Panc1 (cell line): ENCODE measurements at places on chromosomes 6 and 20. TPM values are rescaled to one million over a fixed set of nuclear protein-coding genes. Genes with fewer than 3 reads are reported as not detected.

GRCh38 chr6:37679539-37680476 is 17.9 kb downstream of the MDGA1 start:
- no peaks in the 10 kb centered on the region; the same call in 1 of the 2 replicates for H3K4me1 ChIP-seq
- no peaks in the 10 kb centered on the region for H3K27me3 ChIP-seq
- H3K36me3 ChIP-seq = no peaks in the 10 kb centered on the region
- no peak for DNase-seq
- no peak overlapping the region for H3K27ac ChIP-seq

DNA sequence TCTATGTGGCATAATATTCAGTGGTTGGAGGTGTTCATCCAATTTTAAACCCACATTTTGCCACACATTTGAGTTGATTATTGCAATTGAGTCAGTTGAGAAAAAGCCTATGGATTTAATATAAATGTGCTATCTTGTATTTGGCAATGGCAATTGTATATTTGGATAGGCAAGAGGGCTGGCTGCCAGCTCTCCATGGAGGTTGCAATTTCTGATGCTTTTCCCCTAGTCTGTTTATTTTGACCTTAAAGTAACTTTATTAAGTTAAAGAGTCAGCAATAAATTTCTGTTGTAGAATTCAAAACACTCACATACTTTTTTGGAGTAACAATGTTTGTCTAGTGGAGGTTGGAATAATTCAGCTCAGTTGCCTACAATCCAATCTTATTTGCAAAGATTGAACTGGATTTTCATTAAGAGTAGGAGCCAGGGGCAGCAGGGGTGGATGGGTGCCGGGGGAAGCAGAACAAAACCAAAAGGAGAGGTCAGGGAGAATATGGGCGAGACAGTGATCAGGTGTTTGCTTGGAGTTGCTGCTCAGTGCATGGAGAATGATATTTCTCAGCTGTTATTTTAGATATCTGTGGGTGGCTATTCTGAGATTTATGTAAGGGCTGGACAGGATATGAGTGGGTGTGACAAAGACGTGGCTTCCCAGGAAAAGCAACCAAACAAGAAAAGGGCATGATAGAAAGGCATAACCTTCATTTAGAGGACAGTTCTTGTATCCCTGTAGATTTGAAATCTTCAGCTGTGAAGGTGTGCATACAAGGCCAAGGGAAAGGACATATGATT is 163.0 kb downstream of the HDGFL1 start:
- no peak for DNase-seq
- H3K4me3 ChIP-seq = no peak overlapping the region
- H3K27ac ChIP-seq = no peak overlapping the region
- no peaks in the 10 kb centered on the region for H3K27me3 ChIP-seq
- H3K4me1 ChIP-seq = no peaks in the 10 kb centered on the region

SLC22A3 gene
- not detected for total RNA-seq

- no peaks in the 10 kb centered on the region for H3K4me1 ChIP-seq
- H3K4me3 ChIP-seq = no peak overlapping the region
- peaks cover 8% of the 10 kb centered on the region for H3K27me3 ChIP-seq
- no peaks in the 10 kb centered on the region for H3K36me3 ChIP-seq
- DNase-seq = no peak
These were observed 92.4 kb downstream of the SMOC2 start for GRCh38 chr6:168533414-168533813.

GRCh38 chr6:5270093-5270680 is 8.9 kb downstream of the FARS2 start:
- H3K27me3 ChIP-seq = no peaks in the 10 kb centered on the region
- H3K4me1 ChIP-seq = no peaks in the 10 kb centered on the region
- no peak overlapping the region for H3K4me3 ChIP-seq
- H3K36me3 ChIP-seq = no peaks in the 10 kb centered on the region
- DNase-seq = no peak
- no peak overlapping the region for H3K27ac ChIP-seq

PERP gene
- total RNA-seq = 348 TPM

THEMIS gene
- total RNA-seq = 0.05 TPM

- H3K4me3 ChIP-seq = no peak overlapping the region
- DNase-seq = no peak
- no peak overlapping the region for H3K27ac ChIP-seq
These were observed 3.8 kb downstream of the HLA-DPB1 start for GRCh38 chr6:33079580-33079979.

DNA sequence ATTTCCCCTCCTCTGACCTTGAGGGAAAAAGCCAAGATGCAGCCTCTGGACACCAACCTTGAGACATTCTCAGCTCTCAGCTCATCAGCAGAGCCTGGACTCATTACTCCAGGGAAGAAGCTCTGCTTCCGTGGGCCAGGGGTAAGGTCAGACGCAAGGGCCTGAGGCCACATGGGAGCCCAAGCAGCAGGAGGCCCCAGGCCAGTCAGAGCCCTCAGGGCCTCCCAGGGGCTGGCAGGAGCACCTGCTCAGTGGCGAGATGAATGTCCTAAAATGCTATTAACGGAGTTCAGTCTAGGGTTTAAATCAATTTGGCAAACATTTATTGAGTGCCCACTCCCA is 208.6 kb downstream of the ERMARD start:
- H3K27me3 ChIP-seq = no peaks in the 10 kb centered on the region
- H3K4me1 ChIP-seq = no peaks in the 10 kb centered on the region
- no peak overlapping the region for H3K27ac ChIP-seq

LIN28B gene
- 5.8 TPM for total RNA-seq

- H3K36me3 ChIP-seq = no peaks in the 10 kb centered on the region
- no peaks in the 10 kb centered on the region for H3K4me1 ChIP-seq
- no peak overlapping the region for H3K4me3 ChIP-seq
- no peaks in the 10 kb centered on the region for H3K27me3 ChIP-seq
These were observed 88.4 kb downstream of the LAMP5 start for GRCh38 chr20:9602847-9603183.

GRCh38 chr20:22836877-22837276 is 198.2 kb upstream of the SSTR4 start:
- H3K4me3 ChIP-seq = no peak overlapping the region
- H3K27ac ChIP-seq = no peak overlapping the region
- no peaks in the 10 kb centered on the region for H3K27me3 ChIP-seq
- H3K4me1 ChIP-seq = no peaks in the 10 kb centered on the region
- no peak for DNase-seq
- H3K36me3 ChIP-seq = no peaks in the 10 kb centered on the region

SLC17A2 gene
- total RNA-seq = not detected

GJA1 gene
- 3.8 TPM for total RNA-seq
